ENCODE measurements at places on chromosomes 12 and 14.

DNA sequence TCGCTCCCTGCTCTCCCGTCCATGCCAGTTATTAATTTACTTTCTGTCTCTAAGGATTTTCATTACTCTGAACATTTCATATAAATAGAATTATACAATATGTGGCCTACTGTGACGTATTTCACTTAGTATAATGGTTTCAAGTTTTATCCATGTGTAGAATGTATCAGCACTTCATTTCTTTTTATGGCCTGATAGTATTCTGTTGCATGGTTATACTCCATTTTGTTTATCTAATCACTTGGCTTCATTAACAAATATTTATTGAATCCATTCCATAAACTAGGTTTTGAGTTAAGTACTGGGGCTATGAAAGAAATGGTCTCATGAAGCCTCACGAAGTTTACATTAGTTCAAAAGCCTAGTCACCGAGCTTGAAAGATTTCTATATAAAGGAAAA, 7.6 kb downstream of the GPR65 start:
- no peak for DNase-seq

DNA sequence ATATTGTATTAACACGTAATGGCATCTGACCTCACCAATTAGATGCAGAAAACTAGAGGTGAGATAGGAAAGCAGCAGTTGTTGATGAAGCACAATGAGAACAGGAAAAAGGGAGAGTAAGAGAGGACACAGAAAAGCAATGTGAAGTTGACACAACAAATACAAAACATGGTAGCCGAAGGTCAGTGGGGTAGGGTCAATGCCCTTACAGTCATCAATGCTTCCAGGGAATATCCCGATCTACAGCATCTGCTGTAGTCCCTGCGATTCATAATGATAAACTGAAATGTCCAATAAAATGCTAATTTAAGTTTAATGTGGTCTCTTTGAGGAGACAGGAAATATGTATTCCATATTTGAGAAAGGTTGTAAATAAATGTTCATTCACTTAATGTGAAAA, 2.9 kb upstream of the COL2A1 start:
- no peak for DNase-seq

- DNase-seq, result peak; percentile 67
Measured at GRCh38 chr12:104569346-104570173, 112.8 kb downstream of the CHST11 start.

GRCh38 chr14:24863968-24864684, 185.8 kb downstream of the STXBP6 start:
- DNase-seq, result no peak

DNA sequence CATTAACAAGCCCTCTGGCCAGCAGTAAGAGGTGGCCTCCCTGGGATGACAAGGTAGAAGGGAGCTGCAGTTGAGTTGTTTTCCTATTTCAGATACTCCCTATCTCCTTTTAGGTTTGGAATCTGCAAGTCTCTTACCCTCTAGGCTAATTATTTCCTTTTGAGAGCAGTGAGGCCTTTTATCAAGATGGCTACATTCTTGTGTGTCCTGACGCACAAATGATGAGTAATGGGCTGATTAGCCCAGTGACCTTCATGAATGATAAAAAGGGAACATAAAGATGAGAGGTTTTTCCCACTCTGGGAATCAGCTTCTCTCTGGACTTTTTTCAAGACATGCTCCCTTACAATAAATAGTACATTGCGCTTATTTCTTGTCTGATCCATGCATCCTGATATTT, 22.9 kb downstream of the DYRK2 start:
- no peak for DNase-seq

DNA sequence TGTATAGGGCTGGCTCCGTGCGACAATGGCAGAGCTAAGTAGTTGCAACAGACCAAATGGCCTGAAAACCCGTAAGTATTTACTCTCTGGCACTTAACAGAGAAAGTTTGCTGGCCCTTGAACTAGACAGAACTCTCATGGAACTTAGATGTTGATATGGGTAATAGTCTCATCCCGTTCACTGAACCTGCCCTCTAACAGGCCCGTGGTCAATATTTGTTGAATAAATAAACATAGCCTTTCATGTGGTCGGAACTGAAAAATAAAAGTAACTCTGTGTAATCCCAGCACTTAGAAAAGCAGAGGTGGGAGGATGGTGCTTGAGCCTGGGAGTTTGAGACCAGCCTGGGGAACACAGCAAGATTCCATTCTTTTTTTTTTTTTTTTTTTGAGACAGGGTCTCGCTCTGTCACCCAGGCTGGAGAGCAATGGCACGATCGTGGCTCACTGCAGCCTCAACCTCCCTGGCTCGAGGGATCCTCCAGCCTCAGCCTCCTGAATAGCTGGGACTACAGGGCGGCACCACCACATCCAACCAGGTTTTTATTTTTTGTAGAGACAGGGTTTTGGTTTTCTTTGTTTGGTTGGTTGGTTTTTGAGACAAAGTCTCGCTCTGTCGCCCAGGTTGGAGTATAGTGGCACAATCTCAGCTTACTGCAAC, 29.7 kb downstream of the KDM2B start:
- no peak for DNase-seq

- no peak for DNase-seq
Measured at GRCh38 chr12:53267306-53267998, 647 bp upstream of the ESPL1 start.

- DNase-seq, result no peak
Measured at GRCh38 chr12:115383668-115384067, 699.7 kb upstream of the TBX3 start.

DNA sequence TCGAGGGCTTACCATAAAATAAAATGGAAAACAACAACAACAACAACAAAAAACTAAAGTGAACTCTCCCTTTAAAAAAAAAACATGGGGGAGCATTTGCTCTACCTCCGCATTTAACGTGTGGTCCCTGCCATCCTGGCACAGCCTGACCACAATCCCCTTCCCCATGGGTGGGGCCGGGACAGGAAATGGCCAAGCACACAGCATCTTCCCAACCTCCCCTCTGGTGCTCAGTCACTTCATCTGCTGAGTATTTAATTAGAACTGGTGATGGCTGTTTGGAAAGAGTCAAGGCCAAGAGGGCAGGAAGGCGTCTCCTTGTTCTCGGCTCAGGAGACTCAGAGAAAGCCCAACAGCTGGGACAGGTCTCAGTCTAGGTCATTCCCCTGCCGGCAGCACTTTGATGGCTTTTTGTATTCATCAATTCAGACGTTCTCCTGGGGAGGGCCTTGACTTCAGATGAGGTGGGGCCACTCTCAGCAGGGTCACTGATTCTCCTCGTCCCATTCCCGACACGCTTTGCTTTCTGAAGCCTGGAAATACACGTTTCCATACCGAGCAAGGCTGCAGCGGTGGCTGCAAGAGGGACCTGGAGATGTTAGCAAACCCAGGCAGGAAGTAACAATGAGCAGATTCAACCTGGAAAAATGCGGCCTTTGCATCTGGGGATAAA, 44.4 kb downstream of the ANO2 start:
- no peak for DNase-seq

DNA sequence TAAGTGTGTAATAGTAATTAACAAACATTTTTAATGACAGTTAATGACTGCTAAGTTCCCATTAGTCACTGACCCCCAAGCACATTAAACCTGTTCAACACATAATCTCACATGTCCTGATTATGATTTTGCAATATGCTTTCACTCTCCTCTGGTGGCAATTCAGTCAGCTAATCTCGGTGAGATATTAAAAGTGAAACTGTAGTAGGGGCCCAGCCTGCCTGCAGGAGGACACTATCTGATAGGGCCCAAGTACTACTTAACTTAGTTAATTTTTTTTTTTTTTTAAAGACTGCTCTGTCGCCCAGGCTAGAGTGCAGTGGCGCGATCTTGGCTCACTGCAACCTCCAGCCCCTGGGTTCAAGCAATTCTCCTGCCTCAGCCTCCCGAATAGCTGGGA, 48.8 kb downstream of the CIT start:
- no peak for DNase-seq

- DNase-seq, result no peak
Measured at GRCh38 chr12:28909291-28909690, 239.8 kb upstream of the FAR2 start.

DNA sequence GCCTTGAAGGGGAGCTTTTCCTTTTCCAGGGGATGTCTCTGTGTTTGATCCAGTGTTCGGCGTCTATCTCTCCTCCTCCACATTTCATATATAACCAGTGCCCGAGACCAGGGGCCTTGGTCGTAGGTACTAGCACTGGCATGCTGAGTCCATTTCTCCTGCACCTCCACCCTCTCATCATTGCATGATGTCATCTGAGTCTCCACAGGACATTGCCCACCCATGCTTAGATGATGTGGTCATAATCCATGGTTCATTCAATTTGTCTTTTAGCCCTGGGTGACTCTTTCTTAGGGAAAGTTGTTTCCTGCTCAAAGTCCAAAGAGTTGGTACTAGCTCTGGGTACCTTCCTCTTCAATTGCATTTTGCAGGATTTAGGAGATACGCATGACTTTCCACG, 328.1 kb downstream of the BCL11B start:
- no peak for DNase-seq

DNA sequence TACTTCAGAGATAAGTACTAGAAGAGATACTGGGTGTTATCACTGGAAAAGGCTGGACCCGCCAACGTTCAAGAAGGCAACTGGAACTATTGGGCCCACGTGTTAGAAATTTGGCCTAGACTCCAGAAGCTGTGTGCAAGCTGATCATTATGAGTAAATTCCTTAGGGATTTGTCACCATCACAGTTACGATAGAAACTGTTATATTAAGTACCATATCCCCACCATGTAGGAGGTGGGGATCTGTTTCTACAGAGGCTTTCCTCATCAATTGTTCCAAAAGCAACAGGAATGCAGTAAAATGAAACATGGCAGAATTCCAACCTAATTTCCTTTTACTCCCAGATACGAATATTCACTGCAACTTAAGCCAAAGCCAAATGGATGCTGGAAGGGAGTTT, 170.7 kb downstream of the NOVA1 start:
- DNase-seq, result no peak

DNA sequence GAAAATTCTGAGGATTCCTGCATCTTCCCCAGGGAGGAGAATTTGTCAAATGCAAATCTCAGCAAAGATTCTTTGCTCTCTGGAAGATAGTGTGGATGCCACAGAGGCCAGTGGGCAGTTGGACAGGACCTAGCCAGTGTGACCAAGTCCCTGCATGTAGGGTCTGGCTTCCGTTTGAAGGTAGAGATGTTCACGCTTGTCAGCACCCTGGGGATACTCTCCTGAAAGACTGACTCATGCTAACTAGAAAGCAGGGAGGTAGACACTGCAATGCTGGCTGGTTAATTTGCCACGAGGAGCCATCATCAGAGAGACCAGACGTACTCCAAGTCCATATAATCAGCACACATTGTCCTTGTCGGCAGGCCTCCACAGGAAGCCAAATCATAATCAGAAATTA, 130.1 kb downstream of the SAMD4A start:
- no peak for DNase-seq

GRCh38 chr12:67038486-67038885, 230.7 kb upstream of the CAND1 start:
- DNase-seq, result no peak

- no peak for DNase-seq
Measured at GRCh38 chr12:48683534-48683933, 1.5 kb upstream of the KANSL2 start.

- DNase-seq, result no peak
Measured at GRCh38 chr14:38078393-38078792, 129.3 kb upstream of the SSTR1 start.

GRCh38 chr12:87338681-87339080, 690.5 kb downstream of the C12orf50 start:
- no peak for DNase-seq

DNA sequence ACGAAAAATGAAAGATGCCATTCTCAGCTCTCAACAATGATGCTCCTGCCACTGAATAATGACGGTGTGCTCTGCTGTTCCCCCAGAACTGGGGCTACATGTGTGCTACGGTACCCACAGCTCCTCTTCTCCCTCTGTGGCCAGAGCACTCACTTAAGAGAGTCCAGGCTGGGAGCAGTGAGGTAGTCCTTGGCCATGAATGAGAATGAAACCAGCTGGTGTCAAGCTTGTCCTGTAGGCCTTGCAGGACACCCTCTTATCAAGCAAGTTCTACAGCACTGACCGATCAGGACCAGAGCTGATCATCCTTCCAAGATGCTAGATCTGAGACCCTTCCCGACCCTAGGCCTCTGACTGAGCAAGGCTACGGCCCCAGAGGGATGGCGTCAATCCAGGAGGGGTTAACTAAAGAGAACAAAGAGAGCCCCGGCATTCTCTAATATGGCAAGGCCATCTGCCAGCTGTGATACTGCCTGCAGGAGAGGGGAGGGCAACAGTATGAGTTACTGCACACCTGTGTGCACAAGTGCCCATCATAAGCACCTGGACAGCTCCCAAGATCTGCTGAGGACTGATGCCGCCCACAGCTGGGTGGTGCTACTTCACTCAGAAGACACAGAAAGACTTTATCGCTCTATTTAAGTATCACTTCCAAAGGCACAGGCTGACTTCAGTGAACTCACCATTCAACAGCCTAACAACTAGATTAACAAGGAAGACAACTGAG, 30.5 kb downstream of the APPL2 start:
- no peak for DNase-seq

GRCh38 chr14:51401272-51401671, 161.2 kb downstream of the TMX1 start:
- DNase-seq, result no peak

- DNase-seq, result no peak
Measured at GRCh38 chr14:76880449-76880848, 54.2 kb downstream of the LRRC74A start.

DNA sequence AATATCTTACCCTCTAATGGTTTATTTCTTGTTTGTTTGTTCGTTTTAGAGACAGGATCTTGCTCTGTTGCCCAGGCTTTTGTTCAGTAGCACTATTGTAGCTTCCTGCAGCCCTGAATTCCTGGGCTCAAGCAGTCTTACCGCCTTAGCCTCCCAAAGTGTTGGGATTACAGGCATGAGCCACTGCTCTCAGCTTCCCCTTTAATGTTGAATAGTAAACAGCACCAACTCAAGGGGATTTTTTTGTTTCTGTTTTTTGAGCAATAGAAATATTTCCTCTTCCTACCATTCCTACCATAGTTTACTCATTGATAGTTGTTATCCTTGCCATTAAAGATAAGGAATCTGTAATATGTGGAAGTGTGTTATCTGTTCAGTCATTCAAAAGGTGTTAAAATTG, 10.7 kb downstream of the ARID4A start:
- DNase-seq, result no peak

GRCh38 chr12:111767362-111768158, 827 bp downstream of the ALDH2 start:
- DNase-seq, result no peak

Measured in GM06990 (cell line).